Activated CD8-positive, alpha-beta memory T cell treated with anti-CD3 and anti-CD28 coated beads for 4 hours (primary cell): ENCODE measurements at places on chromosomes 16 and 17.

DNA sequence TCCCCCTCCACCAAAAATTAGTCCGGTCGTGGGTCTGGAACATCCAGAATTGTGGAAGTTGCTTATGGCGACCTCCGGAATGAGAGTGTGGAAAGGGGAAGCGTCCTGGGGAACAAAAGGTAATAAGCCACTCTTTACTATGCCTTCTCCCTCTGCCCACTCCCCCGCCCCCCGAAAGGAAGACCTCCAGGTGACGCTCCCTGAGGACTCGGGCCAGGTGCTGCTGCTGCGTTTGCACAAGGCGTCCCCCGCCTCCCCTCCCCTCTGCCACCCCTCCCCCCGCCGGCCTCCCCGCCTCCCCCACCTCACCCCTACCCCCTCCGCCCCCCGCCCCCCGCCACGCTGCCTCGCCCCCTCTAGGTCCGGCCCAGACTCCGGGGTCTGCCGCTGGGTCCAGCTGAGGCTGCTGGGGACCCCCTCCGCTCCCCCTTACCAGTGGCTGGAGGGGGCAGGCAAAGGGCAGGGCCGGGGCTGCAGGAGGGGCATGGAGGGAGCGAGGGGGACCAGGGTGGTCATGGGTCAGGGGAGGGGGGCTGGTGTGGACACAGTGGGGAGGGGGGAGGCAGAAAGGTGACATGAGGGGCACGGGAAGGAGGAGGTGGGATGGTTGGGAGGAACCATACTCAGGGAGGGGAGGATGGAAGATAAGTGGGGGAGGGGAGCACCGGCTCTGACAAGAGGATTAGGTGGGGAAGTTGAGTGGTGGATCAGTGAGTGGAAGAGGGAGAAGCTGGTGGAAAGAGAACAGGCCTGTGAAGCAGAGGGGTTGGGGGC is 23.6 kb downstream of the ALOX12B start:
- DNase-seq: no peak

GRCh38 chr17:17229416-17230384 is 7.3 kb downstream of the FLCN start:
- no peak for DNase-seq

GRCh38 chr16:2204416-2205103 is 694 bp upstream of the MLST8 start:
- no peak for DNase-seq

DNA sequence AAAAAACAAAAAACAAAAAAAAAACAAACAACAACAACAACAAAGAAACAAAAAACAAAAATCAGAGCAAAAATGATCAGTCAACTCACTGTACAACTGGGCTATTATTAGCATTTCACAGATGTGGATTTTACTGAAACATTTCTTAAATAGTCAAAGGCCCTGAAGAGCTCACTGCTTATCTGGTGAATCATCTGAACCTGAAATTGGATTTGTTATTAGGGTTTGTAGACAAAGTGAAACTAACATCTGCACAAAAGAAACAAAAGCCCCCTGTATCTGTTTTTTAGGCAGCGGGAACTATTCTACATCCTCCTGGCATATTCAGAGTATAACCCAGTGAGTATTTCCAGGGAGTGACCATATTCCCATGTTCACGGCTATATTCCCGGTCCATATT is 32.6 kb upstream of the KSR1 start:
- DNase-seq: no peak

GRCh38 chr17:33948309-33948708 is 306.8 kb upstream of the CCL2 start:
- no peak for DNase-seq

DNA sequence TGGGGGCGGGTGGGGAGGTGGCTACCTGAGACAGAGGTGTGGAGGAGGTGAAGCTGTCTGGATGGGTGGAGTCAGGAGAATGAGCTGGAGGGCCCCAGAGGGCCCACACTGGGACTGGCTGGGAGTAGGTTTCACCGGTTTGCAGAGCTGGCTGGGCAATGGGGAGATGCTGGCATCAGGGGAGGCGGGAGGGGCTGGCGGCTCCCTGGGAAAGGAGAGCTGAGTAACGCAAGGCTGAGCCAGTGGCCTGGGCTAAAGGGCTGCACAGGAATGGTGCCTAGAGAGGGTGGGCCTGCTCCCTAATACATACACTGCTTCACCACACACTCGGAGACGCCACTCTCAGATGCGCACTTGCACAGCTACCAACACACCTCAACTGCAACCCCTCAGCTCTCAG is 12.4 kb downstream of the P3H4 start:
- DNase-seq: no peak

GRCh38 chr17:37744633-37744927 is 279 bp downstream of the HNF1B start:
- no peak for DNase-seq

DNA sequence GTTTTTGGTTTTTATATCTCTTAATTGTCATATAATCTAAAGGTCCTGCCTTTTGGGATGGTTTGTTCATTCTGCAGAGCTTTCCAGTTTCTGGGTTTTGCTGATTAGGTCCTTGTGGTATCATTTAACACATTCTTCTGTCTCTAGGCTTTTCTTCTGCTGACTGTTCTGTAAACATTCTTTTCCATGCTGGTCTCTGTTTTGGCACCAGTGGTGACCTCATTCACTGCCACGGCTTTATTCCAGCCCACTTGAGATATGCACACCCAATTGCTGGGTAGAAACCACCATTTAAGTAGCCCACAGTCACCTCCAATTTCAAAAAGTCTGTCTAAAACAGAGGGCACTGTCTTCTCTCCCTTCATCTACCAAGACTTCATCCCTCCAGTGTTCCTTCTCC is 31.1 kb upstream of the COX10 start:
- no peak for DNase-seq

DNA sequence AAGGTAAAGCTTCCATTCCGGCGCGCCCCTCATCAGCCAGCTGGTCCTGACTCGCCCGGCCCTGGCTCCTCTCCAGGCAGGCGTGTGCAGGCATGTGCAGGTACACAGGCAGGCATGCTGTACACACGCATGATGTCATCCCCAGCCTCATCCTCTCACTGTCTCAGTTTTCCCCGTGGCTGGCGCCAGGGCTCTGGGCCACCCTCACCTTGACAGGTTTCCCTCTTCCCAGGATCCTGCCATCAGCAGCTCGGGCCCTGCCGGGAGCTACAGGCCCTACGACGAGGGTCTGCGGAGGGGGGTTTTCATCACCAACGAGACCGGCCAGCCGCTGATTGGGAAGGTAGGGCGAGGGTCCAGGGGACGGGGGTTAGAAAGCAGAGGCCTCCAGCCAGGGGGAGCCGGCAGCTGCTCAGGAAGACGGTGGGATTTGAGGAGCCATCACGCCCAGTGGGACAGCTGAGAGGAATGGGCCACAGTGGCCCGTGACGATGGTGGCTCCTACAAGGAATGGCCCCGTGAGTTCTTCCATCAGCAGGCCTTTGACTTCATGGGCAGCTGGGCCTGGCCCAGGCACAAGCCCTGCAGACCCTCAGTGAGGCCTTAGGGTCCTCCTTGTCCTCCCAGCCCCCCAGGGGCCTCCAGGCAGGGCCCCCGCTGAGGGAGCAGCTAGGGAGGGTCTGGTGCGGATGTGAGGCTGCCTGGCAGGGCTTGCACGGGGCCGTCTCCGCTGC is 8.5 kb downstream of the GAA start:
- DNase-seq: no peak

- DNase-seq: no peak
Measured at GRCh38 chr17:32283745-32284201, 18.1 kb downstream of the RHBDL3 start.

GRCh38 chr17:57861000-57861789 is 11.4 kb upstream of the MRPS23 start:
- no peak for DNase-seq

- DNase-seq: no peak
Measured at GRCh38 chr17:11707586-11707985, 109.3 kb downstream of the DNAH9 start.

DNA sequence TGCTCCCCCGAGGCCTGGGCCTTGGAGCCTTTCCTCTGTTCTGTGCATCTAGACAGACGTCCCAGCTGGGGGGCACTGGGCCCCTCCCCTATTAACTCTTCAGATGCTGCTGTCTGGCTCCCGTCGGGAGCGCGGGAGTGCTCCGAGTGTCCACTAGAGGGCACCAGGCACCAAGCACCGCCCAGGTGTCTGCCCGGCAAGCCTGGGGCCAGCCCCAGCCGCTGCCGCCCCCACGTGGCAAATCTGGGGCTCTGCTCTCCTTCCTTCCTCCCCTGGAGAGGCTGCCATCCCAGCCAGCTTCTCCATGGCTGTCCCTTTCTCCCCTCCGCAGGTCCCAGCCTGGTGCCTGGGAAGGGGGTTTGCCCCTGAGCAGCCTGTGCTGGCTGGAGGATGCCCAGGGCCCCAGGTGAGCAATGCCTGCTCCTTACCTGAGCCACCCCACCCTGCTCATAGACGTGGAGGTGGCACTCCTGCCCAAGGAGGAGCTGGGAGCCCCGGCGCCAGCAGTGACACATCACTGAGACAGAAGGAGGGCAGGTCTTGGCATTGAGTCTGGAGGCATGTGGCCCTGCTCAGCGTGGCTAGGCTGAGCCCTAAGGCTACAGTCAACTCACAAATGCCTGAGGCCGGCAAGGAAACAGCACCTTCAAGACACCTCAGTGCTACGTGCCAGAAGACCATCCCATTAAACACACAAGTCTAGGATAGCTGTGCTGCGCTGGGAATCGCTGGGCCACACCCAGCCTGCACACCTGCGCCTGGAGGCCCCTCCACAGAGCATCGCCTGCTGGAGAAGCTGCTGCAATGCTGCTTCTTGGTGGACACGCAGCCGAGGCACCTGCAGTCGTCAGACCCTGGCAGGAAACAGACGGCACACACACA is 19.7 kb downstream of the TMEM235 start:
- peak; percentile 72 for DNase-seq

DNA sequence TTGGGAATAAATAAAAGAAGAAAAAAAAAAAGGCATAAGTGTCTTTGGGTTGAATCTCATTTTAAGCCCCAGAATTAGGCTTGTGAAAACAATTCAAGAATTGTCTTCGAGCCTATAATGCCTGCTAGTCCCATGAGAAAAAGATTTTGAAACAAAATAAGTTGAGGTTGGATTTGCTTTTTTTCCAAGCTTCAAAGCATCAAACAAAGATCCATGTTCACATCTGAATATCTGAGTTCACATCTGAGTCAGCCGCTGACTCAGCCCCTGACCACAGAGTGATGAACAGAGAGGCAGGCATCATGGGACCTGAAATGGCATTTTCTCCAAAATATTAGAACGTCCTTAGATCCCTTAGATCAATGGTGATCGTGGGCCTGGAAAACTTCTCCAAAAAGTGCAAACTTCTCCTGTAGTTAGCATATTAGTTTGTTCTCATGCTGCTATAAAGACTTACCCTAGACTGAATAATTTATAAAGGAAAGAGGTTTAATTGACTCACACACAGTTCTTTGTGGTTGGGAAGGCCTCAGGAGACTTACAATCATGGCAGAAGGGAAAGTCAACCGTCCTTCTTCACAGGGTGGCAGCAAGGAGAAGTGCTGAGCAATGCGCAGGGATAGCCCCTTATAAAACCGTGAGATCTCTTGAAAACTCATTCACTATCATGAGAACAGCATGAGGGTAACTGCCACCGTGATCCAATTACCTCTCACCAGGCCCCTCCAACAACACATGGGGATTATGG is 294.6 kb upstream of the HSBP1 start:
- DNase-seq: no peak

- DNase-seq: no peak
Measured at GRCh38 chr16:50688083-50688482, 5.3 kb upstream of the NOD2 start.

- DNase-seq: no peak
Measured at GRCh38 chr17:78460176-78460675, 81.8 kb downstream of the PGS1 start.

- DNase-seq: no peak
Measured at GRCh38 chr16:75282466-75283281, 31.2 kb upstream of the BCAR1 start.
